ENCODE measurements at places on chromosomes 2 and 18.
A peak's percentile ranks its signal among the peaks of the same experiment; 100 is the strongest.

DNA sequence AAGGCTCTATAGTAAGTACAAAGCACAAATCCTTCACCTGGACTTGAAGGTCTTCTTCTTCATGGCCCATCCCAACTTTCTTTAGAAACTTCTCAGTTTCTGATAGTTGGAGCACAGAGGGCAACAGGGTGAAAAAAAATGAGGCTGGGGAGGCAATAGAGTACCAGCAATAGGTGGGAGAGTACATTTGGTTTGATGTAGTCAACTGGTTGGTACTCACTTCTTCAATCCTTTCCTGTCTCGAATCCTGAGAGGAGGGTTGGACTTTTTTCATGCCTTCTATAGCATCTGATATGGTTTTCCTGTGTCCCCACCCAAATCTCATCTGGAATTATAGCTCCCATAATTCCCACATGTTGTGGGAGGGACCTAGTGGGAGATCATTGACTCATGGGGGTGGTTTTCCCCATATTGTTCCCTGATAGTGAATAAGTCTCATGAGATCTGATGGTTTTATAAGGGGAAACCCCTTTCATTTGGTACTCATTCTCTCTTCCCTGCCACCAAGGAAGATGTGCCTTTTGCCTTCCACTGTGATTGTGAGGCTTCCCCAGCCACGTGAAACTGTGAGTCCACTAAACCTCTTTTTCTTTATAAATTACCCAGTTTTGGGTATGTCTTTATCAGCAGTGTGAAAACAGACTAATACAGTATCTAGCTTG is 75.9 kb upstream of the LCLAT1 start:
- no peak for DNase-seq
- no peaks in the 10 kb centered on the region for H3K27me3 ChIP-seq
- H3K4me3 ChIP-seq, result no peak overlapping the region
- H3K36me3 ChIP-seq, result no peaks in the 10 kb centered on the region
- H3K4me1 ChIP-seq, result peaks cover 31% of the 10 kb centered on the region

- no peak overlapping the region for H3K27ac ChIP-seq
- H3K36me3 ChIP-seq, result no peaks in the 10 kb centered on the region
Measured at GRCh38 chr2:108199726-108200125, 40.0 kb upstream of the SULT1C3 start.

GRCh38 chr2:30686000-30686399 is 121.2 kb downstream of the CAPN13 start:
- no peak overlapping the region for H3K4me3 ChIP-seq
- peak overlapping the region; percentile 77 for H3K27ac ChIP-seq
- H3K27me3 ChIP-seq, result no peaks in the 10 kb centered on the region
- H3K36me3 ChIP-seq, result no peaks in the 10 kb centered on the region
- H3K4me1 ChIP-seq, result peaks cover 17% of the 10 kb centered on the region

GRCh38 chr18:3596324-3596636 is 146.3 kb downstream of the TGIF1 start:
- no peak for DNase-seq
- no peaks in the 10 kb centered on the region for H3K36me3 ChIP-seq
- H3K4me3 ChIP-seq, result no peak overlapping the region
- H3K27me3 ChIP-seq, result no peaks in the 10 kb centered on the region
- H3K4me1 ChIP-seq, result peaks cover 42% of the 10 kb centered on the region
- H3K27ac ChIP-seq, result peak overlapping the region; percentile 98
